Mesangial cell (primary cell): ENCODE measurements at places on chromosomes 13 and 19. TPM values are rescaled to one million over a fixed set of nuclear protein-coding genes. Genes with fewer than 3 reads are reported as not detected.

Gene CDC42EP5
- total RNA-seq = 2.4 and 11.5 TPM in 2 replicates

Gene MYO1F
- 0.25 TPM in 1 of 2 replicates, not detected in the other for total RNA-seq

Gene PRR36
- 0.65 and 1.0 TPM in 2 replicates for total RNA-seq

Gene TUBA3C
- not detected in 2 replicates for total RNA-seq

Gene TNFAIP8L1
- total RNA-seq = 3.3 and 10.8 TPM in 2 replicates

Gene RNF6
- 12.8 and 13.0 TPM in 2 replicates for total RNA-seq

Gene LIM2
- not detected in 2 replicates for total RNA-seq

Gene PPP1R13L
- 23.8 and 31.1 TPM in 2 replicates for total RNA-seq

Gene CEACAM4
- total RNA-seq = not detected in 2 replicates

Gene PODNL1
- 0.49 and 25.6 TPM in 2 replicates for total RNA-seq

Gene DIRAS1
- total RNA-seq = 2.3 and 7.2 TPM in 2 replicates
